ENCODE measurements at places on chromosomes 6 and 20.

GRCh38 chr6:118968416-118968815 is 33.5 kb upstream of the MCM9 start:
- DNase-seq, result no peak

DNA sequence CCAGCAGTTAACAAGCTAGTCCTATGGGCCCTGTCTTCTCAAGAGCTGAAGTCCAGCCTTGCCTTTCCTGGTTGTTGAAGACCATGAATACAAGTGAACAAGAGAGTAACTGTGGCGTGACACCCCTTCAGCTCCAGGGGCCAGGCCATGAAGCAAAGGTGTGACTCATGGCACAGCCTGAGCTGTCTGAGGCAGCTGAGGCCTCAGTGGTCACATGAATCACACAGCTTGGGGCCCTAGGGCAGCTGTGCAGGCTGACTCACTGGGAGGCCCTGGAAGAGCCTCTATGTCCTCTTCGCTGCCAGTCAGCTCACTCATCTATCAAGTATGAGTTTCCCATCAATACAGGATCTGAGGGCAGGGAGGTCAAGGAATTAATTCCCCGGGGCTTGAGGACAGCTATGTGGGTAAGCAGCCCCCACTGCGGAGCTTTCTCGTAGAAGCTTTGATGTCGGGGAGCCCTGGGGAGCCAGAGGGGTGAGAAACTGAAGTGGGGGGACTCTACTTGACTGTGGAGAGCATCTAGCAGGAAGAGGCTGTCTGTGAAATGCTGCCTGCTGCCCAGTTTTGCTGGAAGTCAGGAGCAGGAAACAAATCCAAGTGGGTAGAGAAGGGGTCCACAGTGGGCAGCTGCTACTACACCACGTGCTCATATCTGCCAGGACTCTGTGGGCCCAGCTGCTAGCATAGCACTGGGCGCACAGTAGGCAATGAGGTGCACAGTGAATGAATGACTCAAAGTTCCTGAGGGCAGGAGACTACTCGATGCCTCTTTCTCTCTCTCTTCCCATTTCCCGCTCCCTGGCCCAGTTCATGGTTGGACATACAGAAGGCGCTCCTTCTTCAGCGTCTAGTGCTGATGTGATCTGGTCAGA is 13.7 kb upstream of the FAM83C start:
- peak; percentile 40 for DNase-seq

GRCh38 chr6:78483553-78484197 is 383.7 kb upstream of the IRAK1BP1 start:
- DNase-seq, result no peak

DNA sequence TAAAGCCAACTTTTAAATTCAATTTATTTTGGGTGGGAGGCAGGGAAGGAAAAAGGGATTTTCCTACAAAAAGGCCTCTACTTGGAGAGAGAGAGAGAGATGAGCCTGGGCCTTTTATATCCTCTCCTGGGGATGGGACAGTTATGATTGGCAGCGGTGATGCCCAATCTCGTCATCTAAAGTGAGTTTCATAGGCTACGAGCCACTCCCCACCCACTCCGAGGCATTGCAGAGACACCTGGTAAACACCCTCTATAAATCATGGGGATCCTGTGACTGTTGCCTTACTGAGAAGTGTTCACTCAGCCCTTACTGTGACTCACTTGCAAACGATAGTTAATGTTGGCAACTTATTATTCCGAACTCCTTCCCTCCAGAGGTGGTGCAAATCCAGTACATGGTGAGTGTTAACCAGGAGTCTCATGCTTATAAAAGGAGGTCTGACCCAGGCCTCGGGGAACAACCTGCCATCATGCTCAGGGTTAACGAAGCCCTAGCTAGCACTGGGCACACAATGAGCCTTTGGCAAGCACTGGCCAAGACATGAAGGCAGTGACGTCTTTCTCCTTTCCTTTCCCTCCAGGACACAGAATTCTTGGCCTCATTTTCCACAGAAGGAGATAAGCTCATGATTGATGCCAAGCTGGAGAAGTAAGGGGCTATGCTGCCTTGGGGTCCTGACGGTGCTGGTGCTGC is 20.5 kb downstream of the BPIFB4 start:
- no peak for DNase-seq

DNA sequence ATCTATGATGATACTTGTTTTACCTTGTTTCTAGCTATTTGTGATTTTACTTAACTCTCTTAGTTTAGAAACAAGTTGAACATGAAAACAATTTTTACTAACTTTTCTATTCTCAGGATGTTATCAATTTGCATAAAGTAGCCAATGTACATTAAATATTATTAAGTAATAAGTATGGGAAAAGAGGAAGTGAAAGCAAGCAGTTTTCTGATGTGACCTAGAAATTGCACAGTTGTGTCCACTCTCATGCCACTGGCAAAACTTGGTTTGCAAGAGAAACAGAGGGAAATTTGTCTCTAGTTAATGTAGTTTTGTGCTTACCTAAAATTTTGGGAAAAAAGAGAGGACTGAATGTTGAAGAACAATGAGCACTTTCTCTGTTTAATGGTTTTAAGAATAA is 19.2 kb upstream of the TSPYL1 start:
- DNase-seq, result no peak

- no peak for DNase-seq
Observed at GRCh38 chr6:119350952-119351372, 1.4 kb upstream of the MAN1A1 start.

GRCh38 chr6:129646642-129647041 is 63.3 kb downstream of the ARHGAP18 start:
- DNase-seq, result no peak

DNA sequence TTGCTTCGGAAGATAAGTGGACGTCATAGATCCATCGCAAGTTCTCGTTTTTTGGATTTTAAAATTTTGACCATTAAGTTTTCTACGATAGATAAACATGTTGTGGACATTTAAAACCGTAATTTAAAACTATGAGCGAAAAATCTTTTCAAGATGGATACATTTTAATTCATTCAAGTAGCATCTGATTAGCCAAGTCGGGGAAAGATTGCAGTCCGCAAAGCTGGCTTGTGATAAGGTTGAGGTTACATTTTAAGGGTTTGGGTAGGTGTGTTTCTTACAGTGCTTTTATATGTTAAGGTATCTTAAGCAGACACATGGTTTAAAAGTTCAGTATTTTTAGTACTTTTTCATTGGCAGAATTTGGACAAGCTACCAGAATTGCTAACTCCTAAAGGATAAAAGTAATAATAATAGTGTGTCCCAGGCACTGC is 1.2 kb downstream of the WTAP start:
- DNase-seq, result no peak

DNA sequence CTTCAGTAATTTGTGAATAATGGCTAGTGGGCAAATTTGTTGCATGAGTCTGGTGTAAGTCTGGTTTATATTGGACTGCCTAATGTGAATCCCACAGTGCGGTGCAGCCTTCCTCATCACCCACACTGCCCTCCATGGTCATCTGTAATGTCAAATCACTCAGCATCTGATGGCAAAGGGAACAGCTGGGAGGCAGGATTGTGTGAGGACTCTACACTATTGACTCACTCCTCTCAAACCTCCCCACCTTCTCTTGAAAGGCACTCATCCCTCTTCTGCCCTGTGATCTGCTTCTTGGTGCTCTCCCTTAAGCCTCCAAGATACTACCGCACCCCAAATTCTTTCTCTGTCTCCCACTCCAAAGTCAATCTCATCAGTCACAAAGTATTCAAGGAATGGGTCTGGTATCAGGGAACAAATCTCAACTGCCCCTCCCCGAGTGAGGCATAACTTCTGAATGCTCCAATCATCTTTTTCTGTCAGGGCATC is 146.0 kb upstream of the BEND6 start:
- DNase-seq, result no peak

DNA sequence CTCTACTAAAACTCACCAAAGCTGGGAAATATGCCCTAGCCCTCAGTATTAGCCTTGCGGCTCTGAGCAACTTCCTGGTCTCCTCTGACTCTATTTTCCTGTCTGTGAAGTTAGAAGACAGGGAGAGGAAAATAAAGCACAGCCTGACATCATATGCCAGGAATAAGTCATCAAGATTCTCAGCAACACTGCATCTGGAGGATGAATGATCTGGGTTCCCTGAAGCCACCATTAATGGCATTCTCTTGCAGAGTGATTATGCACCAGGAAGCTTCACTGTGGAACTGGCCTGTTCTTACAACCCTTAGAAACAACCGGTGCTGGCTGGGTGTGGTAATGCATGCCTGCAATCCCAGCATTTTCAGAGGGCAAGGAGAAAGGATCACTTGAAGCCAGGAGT is 12.4 kb downstream of the ADGRF5 start:
- DNase-seq, result no peak

DNA sequence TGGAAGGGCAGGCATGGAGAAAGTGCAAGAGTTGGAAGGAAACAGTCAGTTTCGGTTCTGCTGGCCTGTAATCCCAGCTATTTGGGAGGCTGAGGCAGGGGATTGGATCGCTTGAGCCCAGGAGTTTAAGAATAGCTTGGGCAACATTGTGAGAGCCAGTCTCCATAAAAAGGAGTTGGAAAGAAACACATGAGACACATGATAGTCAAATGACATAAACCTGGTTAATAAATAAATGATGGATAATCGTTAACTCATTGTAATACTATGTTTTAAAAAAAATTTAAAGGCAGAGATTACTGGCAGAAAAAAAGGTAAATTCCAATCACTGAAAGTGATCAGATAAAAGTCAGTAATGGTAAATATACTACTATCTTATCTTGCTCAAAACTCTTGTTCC is 37.2 kb upstream of the PHACTR1 start:
- DNase-seq, result no peak

GRCh38 chr6:120938164-120938875 is 396.0 kb downstream of the TBC1D32 start:
- no peak for DNase-seq

- DNase-seq, result no peak
Observed at GRCh38 chr6:24223115-24223919, 97.3 kb downstream of the NRSN1 start.

GRCh38 chr20:36035745-36036144 is 67.4 kb downstream of the CNBD2 start:
- DNase-seq, result no peak

DNA sequence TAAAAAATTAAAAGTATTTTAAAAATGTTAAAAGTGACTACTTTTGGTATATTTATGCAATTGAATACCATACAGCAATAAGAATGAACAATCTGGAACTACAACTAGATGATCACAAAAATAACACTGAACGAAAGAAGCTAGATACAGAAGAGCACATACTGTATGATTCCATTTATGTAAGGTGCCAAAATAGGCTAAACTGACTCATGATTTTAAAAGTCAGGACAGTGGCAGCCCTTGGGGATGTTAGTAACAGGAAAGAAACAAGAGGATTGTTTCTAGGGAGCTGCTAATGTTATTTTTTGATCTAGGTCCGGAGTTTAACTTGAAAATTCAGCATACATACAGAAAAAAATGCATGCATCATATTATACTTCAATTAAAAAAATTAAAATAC is 42.3 kb downstream of the KIF13A start:
- DNase-seq, result no peak

- DNase-seq, result no peak
Observed at GRCh38 chr6:6246544-6246943, 73.9 kb downstream of the F13A1 start.

DNA sequence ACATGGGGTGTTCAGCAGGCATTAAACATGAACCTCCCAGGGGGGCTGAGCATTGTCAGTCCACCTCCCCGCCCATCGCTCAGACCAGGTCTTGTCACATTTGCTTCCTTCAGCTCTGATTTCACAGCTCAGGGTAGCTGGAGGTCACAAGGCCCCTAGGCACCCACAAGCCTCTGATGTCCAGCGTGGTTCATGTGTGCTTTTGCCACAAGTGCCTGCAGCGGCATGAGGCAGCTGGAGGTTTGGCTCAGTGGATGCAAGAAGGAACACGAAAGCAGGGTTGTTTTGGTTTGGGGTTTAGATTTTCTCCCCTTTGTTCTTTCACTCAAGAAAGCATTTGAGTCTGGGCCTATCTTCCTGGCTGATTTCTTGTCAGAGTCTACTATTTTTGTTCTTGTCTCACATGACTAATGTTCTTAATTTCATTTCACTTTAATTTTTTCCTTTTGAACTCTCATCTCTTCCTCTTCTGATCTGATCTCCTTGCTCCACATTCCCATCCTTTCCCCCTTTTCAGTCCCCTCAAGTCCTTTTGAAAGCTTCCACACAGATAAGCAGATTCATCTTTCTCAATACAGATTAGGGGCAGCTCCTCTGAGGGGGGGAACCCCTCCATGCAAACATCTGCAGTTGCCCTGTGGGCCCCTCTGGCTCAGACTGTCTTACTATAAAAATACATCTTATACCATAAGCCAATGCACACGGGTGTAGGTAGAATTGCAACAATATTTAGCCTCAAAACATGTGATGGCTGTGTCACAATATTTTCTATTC is 68.1 kb upstream of the CEP85L start:
- DNase-seq, result no peak

- no peak for DNase-seq
Observed at GRCh38 chr6:112050429-112050828, 3.5 kb upstream of the CCN6 start.

GRCh38 chr6:30331981-30332380 is 5.3 kb downstream of the TRIM39 start:
- DNase-seq, result no peak

DNA sequence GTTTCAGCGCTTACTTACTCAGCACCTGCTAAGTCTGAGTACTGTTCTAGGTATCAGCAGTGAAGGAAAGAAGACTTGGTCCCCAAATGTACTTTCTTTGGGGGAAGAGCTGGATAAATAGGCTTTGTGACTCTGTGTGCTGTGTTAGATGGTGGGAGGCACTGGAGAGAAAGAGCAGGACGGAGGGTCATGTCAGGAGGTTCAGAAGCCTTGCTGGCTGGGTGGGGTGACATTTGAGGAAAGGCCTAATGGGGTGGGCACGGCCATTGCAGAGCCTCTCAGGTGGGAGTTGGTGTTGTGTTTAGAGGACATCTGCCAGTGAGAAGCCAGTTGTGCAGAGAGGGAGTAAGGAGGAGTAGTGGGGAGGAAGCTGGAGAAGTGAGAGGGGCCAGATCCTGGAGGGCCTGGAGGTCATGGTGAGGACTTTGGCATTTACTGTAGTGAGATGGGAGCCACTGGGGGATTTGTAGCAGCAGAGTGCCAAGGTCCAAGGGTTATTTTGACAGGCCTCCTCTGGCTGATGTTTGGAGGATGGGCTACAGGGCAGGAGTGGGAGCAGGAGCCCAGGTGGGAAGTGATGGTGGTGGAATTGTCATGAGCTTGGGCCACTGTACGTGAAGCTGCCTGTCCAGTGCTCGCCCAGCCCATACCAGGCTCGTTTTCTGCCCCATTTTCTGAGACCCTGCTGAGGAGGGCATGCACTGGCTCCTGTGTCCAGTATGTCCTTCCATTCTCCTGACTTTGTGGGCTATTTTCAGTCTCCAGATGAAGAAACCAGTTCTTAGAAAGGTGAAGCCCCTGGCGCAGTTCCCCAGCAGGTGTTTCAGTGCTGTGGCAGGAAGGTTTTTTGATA is 886 bp downstream of the SDCBP2 start:
- no peak for DNase-seq

GRCh38 chr6:2977799-2978590 is 6.6 kb upstream of the SERPINB6 start:
- DNase-seq, result no peak

DNA sequence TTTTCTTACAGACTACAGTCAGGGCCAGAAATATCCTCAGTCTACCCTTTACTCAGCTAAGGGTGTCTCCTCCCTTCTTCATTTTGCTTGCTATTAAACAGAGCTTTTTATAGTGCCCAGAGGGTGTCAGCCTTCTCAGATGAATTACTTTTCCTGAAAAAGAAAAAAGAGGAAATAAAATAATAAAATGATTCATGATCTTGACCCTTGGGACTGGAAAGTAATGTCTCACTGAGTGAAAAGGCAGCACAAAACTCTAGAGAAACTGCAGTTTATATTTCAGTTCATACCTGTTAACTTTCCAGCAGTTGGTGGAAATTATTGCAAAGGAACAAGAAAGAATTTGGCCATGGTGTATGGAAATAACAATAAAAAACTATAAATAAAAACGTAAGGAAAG is 170.6 kb downstream of the IBTK start:
- DNase-seq, result no peak
